Left ventricle myocardium inferior (tissue), 1 donor: ENCODE measurements at places on chromosomes 3 and 15. TPM values are rescaled to one million over a fixed set of nuclear protein-coding genes. Genes with fewer than 3 reads are reported as not detected.

The CRABP1 gene
- not detected for total RNA-seq

The XIRP1 gene
- total RNA-seq = 386 TPM

The CHL1 gene
- total RNA-seq = 8.8 TPM

The TMEM108 gene
- 2.4 TPM for total RNA-seq

The C3orf49 gene
- not detected for total RNA-seq

The RCCD1 gene
- total RNA-seq = 10.9 TPM

The PAK2 gene
- 45.7 TPM for total RNA-seq

GRCh38 chr3:66443118-66443803 lies 57.6 kb downstream of the LRIG1 start:
- peak overlapping the region; percentile 85 for H3K27ac ChIP-seq
- H3K4me3 ChIP-seq = peak overlapping the region; percentile 41

- H3K4me1 ChIP-seq = no peaks in the 10 kb centered on the region
- no peak for DNase-seq
- no peaks in the 10 kb centered on the region for H3K27me3 ChIP-seq
These were observed 60.8 kb upstream of the GOLIM4 start for GRCh38 chr3:168156479-168156878.

- no peak overlapping the region for H3K27ac ChIP-seq
- DNase-seq = no peak
- peaks cover 6% of the 10 kb centered on the region for H3K27me3 ChIP-seq
- H3K4me3 ChIP-seq = no peak overlapping the region
- no peaks in the 10 kb centered on the region for H3K36me3 ChIP-seq
These were observed 13.3 kb downstream of the DUOX1 start for GRCh38 chr15:45143056-45143455.

- H3K4me1 ChIP-seq = no peaks in the 10 kb centered on the region
- no peak for DNase-seq
- no peak overlapping the region for H3K4me3 ChIP-seq
These were observed 11.5 kb upstream of the TIMP4 start for GRCh38 chr3:12170207-12170606.

DNA sequence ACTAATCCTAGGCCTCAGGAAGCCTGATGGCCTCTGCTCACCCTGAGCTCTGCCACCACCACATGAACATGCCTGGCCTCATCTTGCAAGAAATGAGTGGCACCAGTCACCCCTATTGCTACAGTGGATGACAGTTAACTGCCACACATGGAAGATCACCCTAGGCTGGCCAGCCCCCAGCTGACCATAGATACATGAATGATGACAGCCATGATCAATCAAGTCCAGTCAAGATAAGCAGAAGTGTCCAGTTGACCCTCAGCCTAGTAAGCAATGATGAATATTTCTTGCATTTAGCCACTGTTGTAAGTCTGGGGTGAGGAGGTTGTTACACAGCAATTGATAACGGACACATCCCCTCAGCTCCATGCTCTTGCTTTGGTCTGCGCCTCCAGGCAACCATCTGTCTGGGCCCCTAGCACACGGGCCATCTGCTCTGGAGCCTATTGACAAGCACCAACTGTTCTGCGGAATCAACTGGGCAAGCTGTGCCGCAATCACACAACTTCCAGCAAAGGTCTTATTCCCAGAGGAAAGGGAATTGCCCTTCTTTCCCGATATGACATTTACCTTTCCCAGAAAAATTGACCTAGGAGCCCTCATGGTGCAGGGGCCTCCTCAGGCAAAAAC lies 2.2 kb upstream of the LYZL4 start:
- H3K27ac ChIP-seq = no peak overlapping the region
- no peak for DNase-seq
- no peaks in the 10 kb centered on the region for H3K36me3 ChIP-seq

DNA sequence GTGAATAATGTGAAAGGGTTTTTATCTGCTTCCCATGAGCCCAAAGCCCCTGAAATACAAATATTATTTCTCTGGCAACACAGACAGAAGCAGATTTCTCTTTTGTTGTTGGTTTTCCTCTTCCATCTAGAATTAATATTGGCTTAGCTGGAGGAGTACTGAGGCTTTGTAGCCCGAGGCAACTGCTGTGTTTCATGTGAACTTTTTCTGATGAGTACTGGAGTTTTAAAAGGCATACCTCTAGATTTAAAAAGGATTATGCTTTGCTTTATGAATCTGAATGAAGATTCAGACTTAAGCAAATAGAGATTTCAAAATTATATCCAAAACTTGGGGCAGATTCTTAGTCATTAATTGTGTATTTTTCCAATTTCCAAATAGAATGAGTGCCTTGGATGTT lies 50.9 kb downstream of the IQCH start:
- no peak overlapping the region for H3K27ac ChIP-seq
- H3K4me3 ChIP-seq = no peak overlapping the region
- no peaks in the 10 kb centered on the region for H3K4me1 ChIP-seq

DNA sequence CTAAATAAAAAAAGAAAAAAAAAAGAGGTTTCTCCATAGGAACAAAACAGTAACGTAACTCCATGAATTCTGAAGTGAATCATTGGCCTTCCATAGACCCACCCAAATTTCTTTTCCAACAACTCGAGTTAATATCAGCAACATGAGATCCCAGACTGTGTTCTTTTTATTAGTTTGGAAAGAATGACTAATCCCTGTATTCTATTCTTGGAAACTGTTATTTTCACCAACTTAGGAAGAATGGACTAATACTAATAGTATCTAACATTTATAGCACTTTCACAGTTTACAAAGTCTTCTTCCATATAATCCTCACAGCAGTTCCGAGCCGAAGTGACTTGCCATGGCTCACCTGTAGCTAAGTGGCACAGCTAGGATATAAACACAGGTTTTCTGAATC lies 72.7 kb upstream of the SLC4A7 start:
- H3K4me3 ChIP-seq = no peak overlapping the region
- H3K27ac ChIP-seq = peak overlapping the region; percentile 75
- DNase-seq = no peak
- peaks cover 18% of the 10 kb centered on the region for H3K4me1 ChIP-seq

DNA sequence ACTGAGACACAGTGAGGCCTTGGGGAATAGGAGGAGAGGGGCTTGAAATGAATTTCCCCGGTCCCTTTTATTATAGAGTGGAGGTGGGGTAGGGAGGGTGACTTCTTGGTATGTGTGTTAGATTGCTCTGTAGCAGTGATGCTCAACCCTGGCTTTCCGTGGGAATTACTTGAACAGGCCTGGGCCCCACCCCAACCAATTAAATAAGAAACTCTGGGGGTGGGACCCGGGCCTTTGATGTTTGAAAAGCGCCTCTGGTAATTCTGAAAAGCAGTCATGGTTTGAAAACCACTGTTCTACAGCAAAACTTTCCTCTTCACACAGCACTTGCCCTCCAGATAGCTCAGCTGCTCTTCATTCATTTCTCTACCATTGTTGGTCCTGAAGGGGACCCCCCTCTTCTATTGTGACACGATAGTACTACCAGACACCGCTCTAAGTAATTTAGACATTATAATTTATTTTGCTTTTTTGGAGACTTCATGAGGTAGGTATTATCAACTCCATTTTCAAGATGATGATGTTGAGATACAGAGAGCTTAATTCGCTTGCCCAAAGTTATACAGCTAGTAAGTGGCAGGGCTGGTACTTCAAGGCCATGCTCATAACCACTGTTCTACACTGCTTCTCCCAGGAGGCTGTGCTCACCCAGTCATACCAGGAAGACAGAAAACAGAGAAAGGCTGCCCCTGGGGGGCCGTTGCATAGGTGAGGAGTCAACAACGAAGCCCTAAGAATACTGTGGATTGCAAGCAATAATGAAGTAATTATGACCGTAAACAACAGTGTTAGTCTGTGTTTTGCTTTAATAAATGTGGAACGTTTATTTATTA lies 176.2 kb downstream of the PEX5L start:
- no peak for DNase-seq
- no peak overlapping the region for H3K4me3 ChIP-seq
- H3K36me3 ChIP-seq = no peaks in the 10 kb centered on the region
- H3K27ac ChIP-seq = no peak overlapping the region
- no peaks in the 10 kb centered on the region for H3K4me1 ChIP-seq

DNA sequence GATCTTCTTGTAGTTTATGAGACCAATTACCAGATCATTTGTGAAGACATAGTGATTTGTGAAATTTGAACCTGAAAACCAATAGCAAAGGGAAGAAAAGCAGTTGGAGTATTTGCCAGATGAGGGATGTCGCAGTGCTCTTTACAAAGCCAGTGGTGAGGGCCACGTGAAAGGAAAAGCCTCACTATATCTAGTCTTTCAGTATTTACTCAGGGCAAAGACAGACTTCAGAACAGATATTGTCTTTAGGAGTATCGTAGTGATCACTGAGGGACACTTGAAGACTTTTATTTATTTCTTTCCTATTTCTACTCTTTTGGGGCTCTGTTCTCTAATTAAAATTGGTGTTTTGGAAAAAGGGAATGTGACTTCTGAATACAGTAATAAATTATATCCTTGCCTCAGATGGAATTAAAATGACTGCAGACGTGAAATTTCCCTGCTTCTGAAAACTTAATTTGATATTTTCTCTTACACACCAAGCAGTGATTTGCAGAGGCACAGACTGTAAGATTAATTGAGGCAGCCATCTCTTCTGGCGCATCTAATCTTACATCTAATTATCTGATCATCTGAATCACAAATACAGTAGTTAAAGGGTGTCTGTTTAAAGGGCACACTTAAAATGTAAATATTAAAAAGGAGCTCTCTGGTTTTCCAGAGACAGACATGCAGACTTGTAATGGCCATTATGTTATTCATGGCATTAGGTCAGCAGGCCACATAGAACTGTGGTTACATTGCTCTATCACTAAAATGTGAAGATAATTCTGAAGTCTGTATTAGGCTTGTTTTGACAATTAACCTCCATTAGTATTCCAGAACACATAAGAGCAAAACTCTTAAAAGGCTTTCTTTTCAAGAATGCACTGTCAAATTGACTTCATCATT lies 193.0 kb upstream of the GOLIM4 start:
- no peaks in the 10 kb centered on the region for H3K4me1 ChIP-seq
- no peaks in the 10 kb centered on the region for H3K36me3 ChIP-seq
- no peak for DNase-seq
- no peaks in the 10 kb centered on the region for H3K27me3 ChIP-seq
- no peak overlapping the region for H3K27ac ChIP-seq

DNA sequence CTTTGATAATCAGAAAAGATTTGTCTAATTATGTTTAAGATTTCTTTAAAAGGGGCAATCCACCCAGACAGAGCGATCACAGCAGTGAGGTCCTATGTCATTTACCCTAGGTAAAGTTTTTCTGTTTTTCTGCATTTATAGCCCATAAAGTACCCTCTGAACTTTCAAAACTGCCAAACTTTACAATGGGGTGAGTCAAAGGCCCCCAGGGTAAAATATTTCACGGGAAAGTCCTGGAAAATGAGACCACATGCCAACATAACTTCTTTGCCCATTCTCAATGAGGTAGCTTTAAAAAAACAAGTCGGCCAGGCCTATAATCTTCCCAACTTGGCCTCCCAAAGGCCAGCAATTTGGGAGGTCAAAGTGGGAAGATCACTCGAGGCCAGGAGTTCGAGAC lies 53.0 kb downstream of the SUCLG2 start:
- H3K4me1 ChIP-seq = peaks cover 14% of the 10 kb centered on the region
- no peaks in the 10 kb centered on the region for H3K27me3 ChIP-seq
- H3K27ac ChIP-seq = no peak overlapping the region
- peaks cover 18% of the 10 kb centered on the region for H3K36me3 ChIP-seq

DNA sequence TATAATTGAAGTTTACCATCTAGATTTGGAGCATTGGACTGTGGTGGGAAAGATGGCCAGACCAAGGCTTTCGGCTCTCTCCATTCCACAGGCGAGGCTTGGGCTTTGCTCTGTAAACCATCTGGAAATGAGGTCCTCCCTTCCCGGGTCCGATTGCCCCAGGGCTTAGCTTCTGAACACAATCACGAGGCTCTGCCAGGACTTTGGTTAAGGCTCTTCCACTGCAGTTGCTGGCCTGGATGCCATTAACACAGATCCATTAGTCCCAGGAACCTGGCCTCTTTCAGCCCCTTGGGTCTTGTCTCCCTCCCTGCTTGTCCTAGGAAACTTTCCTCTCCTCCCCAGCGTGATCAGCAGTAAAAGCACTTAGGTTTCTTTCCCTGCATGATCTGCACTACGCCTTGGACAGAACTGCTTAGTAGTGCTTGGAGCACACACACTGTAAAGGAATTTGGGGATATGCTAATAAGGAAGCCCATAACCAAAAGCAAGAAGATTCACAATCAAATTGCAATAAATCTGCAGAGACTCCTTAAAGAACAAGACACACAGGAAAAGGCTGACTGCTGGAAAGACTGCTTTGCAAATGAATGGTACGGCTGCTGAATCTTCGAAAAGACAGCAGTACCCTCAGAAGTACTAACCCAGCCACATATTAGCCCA lies 154.3 kb downstream of the ECT2 start:
- H3K27me3 ChIP-seq = peaks cover 7% of the 10 kb centered on the region
- H3K4me3 ChIP-seq = no peak overlapping the region
- H3K36me3 ChIP-seq = no peaks in the 10 kb centered on the region
- no peak overlapping the region for H3K27ac ChIP-seq

- H3K4me1 ChIP-seq = no peaks in the 10 kb centered on the region
- DNase-seq = no peak
- no peak overlapping the region for H3K4me3 ChIP-seq
These were observed 7.3 kb upstream of the CD96 start for GRCh38 chr3:111534701-111535100.

DNA sequence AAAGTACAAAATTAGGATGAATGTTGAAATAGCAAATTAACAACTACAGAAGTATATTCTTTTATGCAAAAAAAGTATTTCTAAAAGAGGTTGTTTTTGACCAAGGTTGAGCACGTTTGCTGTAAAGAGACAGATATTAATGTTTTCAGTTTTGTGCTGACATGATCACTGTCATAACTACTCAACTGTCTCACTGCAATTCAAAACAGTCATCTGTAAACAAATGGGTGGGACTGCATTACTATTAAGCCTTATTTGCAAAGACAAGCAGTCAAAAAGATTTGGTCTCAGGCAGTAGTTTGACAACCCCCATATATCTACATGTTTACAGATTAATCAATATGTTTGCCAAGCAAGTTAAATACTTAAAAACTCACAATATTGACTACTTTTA lies 109.1 kb upstream of the ZNF385D start:
- DNase-seq = no peak
- H3K4me3 ChIP-seq = no peak overlapping the region
- peaks cover 17% of the 10 kb centered on the region for H3K4me1 ChIP-seq
- H3K36me3 ChIP-seq = no peaks in the 10 kb centered on the region

- H3K4me3 ChIP-seq = no peak overlapping the region
- H3K27ac ChIP-seq = no peak overlapping the region
- no peak for DNase-seq
- H3K4me1 ChIP-seq = no peaks in the 10 kb centered on the region
- no peaks in the 10 kb centered on the region for H3K36me3 ChIP-seq
- H3K27me3 ChIP-seq = peaks cover 10% of the 10 kb centered on the region
These were observed 98.2 kb downstream of the HHLA2 start for GRCh38 chr3:108394563-108394962.

DNA sequence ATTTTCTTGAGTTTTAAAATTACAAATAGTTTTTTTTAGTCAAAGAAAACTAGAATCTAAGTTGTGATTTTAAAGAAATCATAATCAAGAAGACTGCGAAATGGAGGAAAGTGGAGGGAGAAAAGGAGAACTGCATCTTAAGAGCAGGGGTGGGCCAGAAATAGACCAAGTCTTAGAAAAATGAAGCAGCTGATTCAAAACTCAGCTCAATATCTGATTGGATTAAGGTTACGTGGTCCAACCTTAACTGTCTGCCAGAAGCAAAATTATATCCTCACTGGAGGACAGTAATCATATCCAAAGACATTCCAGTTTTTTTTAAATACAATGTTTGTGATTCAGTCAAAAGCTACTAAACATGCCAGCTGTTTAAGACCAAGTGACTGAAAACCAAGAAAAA lies 41.4 kb downstream of the CHSY1 start:
- H3K27ac ChIP-seq = peak overlapping the region; percentile 45
- H3K36me3 ChIP-seq = no peaks in the 10 kb centered on the region
- DNase-seq = no peak
- H3K27me3 ChIP-seq = no peaks in the 10 kb centered on the region
- peaks cover 88% of the 10 kb centered on the region for H3K4me1 ChIP-seq
